ENCODE measurements at places on chromosomes 11 and 22.

- no peak for DNase-seq
These were observed 50.2 kb downstream of the PHF21A start for GRCh38 chr11:46071091-46071490.

GRCh38 chr11:75351541-75351790 lies at the start of gene ARRB1:
Gene ARRB1, minus strand, starts transcription at chr11:75351661. Its CDS starts 54 bp downstream, at chr11:75351607.
- no peak for DNase-seq

- DNase-seq: no peak
These were observed 184.4 kb downstream of the CEP164 start for GRCh38 chr11:117511931-117512539.

DNA sequence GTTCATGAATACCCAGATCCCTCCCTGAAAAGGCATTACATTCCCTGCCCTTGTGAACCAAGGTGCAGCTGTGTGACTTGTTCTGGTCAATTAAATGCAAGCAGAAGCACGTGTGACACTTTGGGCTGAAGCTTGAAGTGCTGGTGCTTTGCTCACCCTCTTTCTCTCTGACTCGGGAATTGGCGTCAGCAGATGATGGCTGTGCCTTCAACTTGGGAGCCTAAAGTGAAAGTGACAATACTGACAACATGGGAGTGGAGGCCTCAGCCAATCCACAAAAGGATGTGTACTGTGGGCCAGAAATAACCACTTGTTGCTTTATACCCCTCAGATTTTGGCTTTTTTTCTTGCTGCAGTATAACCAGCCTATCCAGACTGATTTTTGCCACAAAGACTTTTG lies 148.3 kb upstream of the THY1 start:
- no peak for DNase-seq

- DNase-seq: no peak
These were observed 128.2 kb downstream of the SLC17A6 start for GRCh38 chr11:22466351-22466750.

DNA sequence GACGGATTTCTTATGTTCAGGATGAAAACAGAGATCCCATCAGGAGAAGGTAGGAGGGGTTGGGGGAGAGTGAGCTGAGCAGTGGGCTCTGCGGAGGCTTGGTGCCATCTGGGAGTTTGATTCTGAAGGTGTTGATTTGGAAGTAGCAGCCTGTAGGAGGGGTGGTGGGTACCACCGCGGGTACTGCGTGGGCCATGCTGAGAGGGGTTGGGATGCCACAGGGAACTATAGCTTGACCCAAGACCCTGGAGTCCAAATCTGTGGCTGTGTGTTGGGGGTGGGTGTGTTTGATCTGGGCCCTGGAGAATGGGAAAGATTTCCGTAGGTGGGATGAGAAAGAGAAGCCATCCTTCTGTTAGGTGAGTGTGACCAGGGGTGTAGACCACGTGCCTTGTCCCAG lies 5.0 kb downstream of the INCENP start:
- DNase-seq: no peak

DNA sequence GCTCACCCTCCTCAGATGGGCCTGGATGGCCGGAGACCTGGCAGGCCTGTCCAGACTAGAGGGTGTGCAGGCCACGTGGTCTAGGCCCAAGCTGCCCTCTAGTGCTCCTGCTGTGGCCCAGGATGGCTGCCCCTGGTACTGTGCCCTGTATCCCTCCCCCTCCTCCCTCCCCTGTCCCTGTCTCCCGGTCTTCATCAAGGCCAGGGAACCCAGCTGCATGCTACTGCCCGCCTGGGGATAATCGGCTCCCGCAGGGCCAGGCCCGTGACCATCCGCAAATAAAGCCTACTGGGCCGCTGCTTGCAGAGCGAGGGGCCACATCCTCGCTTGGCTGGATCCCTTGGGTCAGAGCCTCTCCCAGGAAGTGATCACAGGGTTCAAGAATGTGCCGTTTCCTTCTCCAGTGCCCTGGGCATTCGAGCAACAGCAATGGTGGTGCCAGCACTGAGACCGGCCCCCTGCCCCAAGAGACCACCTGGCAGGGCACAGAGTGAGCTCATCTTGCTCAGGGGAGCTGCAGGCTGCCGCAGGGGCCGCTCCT lies 51.1 kb downstream of the WNT7B start:
- DNase-seq: no peak

DNA sequence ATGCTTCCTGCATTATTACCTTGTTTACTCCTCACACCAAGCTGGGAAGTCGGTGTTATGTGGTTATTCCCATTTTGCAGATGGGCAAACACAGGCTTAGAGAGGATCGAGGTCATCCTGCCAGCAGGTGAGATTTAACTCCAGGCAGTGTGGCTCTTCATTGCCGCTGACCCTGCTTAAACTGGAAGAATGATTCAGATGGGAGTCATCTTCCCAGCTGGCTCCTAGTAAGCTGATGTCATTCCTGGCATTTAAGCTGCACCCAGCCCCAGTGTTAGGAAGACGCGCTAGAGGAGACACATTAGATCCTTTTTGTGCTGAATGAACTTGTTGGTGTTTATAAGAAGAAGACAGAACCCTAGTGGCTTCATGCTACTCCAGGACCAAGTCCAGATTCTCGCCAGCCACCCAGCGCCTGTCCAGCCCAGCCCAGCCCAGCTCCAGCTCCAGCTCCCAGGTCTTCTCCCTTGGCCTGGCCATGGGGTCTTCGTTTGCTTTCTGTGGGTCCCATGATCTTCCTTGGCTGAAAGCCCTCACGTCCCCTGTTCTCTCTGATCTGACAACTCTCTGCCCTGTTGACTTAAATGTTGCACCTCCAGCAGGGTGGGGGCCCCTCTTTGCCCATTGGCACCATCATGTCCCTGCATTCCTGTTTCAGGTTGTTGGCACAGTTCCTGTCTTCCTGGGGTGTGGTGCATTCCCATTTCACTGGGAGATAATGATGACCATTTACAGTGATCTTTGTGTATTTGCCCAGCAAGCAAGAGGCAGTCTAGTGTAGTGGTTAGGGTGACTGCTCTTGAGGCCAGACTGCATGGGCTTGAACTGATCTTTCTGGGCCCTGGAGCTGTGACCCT lies 13.6 kb downstream of the PARVB start:
- DNase-seq: no peak

DNA sequence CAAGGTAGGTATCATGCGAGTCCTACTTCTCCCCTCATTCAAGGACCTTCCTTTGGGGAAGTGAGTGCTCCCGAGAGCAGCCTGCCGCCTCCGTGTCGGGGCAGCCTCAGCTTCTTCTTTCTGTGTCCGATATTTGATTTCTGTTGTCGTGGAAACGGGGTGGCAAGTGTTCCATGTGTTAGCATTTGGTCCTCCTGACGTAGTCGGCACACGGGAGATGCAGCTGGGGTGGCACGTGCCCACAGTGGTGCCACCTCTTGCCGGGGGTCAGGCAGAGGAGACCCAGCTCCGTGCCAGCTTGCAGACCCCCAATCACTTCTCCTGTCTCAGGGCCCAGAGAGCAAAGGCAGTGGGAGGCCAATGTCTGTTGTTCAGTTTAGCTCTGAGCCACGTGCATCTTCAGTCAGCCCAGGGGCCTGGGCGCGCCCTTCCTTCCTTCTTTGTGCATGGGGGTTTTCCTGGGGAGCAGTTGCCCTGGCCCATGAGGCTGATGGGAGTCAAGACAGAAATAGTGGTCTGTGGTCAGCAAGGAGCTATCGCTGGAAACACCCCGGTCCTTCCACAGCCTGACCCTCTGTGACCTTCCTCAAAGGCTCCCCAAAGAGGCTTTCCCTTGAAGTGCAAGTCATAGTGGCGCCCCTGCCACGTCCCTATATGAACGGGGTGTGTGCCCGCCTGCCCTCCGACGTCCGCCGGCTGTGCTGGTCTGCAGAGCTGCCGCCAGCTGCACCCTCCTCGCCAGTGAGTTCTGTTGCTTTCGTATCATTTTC lies 44.5 kb downstream of the PARVB start:
- no peak for DNase-seq

GRCh38 chr11:113806406-113806805 lies 26.8 kb downstream of the CLDN25 start:
- no peak for DNase-seq

GRCh38 chr11:46118702-46119351 lies 2.4 kb downstream of the PHF21A start:
- DNase-seq: no peak

DNA sequence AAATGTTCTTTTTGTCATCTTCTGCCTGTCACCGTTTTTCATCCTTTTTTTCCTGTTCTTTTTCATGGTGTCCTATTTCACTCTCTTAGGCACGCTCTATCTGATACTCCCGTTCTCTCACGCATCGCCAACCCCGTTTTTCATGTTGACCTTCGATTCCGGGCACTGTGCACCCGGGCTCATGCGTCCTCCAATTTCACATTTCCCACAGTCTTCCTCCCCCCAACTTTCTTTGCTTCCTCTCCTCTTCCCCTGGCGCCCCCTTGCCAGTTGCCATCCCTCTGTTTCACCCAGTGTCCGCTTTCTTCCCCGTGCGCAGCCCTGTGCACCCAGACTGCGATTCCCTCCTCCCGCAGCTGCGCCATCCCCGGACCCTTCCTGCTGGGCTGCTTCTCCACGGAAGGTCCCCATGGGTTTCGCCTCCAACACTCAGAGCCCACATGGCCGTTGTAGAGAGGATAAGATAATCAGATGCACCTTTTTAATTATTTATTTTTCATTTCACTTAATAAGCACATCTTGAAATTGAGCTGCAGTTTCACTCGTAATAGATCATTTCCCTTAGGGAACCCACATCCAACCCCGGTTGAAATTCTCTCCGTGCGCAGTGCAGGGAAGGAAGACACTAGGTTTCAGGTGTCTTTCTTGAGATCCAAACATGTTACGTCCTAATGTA lies 791.1 kb downstream of the NTM start:
- DNase-seq: no peak

GRCh38 chr11:15180212-15180792 lies 65.6 kb downstream of the INSC start:
- no peak for DNase-seq

DNA sequence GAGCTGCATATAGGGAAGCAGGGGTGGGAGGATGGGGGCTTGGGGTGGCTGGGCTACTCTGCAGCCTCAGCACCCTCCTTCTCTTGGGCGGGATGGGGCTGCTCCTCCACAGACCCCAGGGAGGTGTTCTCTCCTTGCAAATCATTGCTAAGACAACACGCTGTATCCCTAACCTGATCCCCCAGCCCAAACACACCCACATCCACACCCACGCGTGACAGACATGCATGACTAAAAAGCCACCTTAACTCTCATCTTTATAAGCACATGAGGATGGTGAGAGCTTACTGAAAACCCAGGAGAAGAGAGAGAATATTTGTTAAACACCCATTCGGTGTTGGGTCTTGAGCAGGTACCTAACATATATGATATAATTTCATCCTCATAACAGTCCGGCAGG lies 39.9 kb upstream of the EIF3D start:
- DNase-seq: no peak

- DNase-seq: peak; percentile 57
These were observed at the start of gene MICAL3 for GRCh38 chr22:18024276-18024939. Gene MICAL3, minus strand, starts transcription at chr22:18024561. Its CDS starts 117,749 bp downstream, at chr22:17906812.

DNA sequence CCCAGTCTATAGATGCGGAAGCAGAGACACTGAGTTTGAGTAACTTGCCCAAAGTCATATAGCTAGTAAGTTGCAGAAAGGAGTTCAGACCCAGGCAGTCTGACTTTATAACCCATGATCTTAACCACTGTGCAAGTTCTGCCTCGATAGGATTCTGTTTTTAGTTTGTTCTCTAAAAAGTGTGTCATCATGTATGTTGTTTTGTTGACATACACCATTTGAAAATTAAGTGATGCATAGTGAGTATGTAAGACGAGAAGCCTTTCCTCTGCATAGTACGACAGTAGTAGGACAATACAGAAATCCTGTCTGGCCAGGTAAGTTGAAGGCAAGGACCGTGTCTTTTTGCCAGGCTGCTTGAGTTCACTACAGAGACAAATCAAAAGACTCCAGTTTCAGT lies 3.3 kb downstream of the ZC3H12C start:
- no peak for DNase-seq

GRCh38 chr11:996681-997080 lies 39.8 kb downstream of the MUC6 start:
- no peak for DNase-seq

DNA sequence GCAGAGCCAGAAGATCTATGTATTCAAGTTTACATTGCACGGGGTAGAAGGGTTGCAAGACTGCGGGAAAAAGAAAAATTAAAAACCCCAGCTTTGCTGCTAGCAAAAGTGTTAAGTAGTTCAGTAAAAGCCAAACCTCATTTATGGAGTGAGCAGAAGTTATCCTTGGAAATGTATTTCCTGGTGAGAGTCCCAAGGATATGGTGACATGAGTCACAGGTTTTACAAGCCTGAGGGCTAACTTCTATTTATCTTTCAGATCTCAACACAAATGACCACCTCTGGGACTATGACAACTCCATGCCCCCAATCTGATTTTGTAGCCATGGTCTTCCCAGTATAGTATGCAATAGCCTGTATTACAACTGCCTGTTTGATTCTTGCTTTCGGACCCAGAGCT lies 26.1 kb downstream of the ABTB2 start:
- DNase-seq: no peak

- DNase-seq: no peak
These were observed 99.8 kb upstream of the ALX4 start for GRCh38 chr11:44409558-44410236.

- no peak for DNase-seq
These were observed 125.2 kb upstream of the SPON1 start for GRCh38 chr11:13837286-13837685.

DNA sequence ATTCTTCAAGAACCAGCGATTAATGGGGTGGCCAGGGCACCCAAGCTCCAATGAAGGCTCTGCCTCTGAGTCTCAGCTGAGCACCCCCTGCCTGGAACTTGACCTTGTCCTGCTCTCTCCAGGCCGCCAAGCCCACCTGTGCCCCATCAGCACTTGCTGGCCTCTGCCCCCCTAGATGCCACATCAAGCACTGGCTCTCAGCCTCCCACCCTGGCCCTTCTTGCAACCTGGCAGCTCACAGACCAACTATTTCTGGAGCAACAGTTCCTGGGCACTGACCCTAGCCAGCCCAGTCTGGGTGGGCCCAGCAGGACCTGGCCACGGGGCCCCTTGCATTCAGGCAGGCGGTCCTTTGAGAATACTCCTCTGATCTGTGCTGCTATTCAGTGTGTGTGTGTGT lies 98.8 kb upstream of the PITPNB start:
- no peak for DNase-seq

- no peak for DNase-seq
These were observed 465.1 kb downstream of the MN1 start for GRCh38 chr22:27336151-27337090.

GRCh38 chr11:26073646-26074045 lies 258.3 kb upstream of the ANO3 start:
- no peak for DNase-seq

GRCh38 chr22:38796262-38796957 lies 2.5 kb upstream of the DNAL4 start:
- DNase-seq: no peak
